ENCODE measurements at places on chromosomes 2 and 18. TPM values are rescaled to one million over a fixed set of nuclear protein-coding genes. Genes with fewer than 3 reads are reported as not detected.

NDUFAF7 gene
- 36.8 TPM for total RNA-seq

RAX gene
- not detected for total RNA-seq

NCKAP5 gene
- total RNA-seq, result not detected

ZAP70 gene
- 419 TPM for total RNA-seq

DSC3 gene
- total RNA-seq, result not detected

WIPF1 gene
- 483 TPM for total RNA-seq

DTNB gene
- 42.1 TPM for total RNA-seq

C2orf78 gene
- total RNA-seq, result not detected

RDH14 gene
- total RNA-seq, result 19.1 TPM

CFAP221 gene
- total RNA-seq, result not detected

IL36B gene
- total RNA-seq, result not detected

SNTG2 gene
- total RNA-seq, result 0.96 TPM

SLC11A1 gene
- 1.3 TPM for total RNA-seq

RNF144A gene
- 34.3 TPM for total RNA-seq

GPR75 gene
- total RNA-seq, result 3.1 TPM

RAMP1 gene
- total RNA-seq, result not detected

EFEMP1 gene
- total RNA-seq, result not detected

TRPM8 gene
- total RNA-seq, result not detected

LYPD6 gene
- not detected for total RNA-seq

REG3A gene
- total RNA-seq, result not detected

MAP3K19 gene
- total RNA-seq, result not detected

RIT2 gene
- not detected for total RNA-seq

GKN1 gene
- total RNA-seq, result not detected

SERPINB10 gene
- total RNA-seq, result not detected

ALPG gene
- total RNA-seq, result not detected

ARID5A gene
- 80.0 TPM for total RNA-seq

CFC1 gene
- total RNA-seq, result not detected

IL36RN gene
- not detected for total RNA-seq

MEP1B gene
- total RNA-seq, result not detected

LANCL1 gene
- 30.2 TPM for total RNA-seq

SPDYA gene
- 4.9 TPM for total RNA-seq

PROKR1 gene
- total RNA-seq, result not detected

CRYBA2 gene
- not detected for total RNA-seq

IRS1 gene
- total RNA-seq, result 2.2 TPM

NTSR2 gene
- not detected for total RNA-seq

EHBP1 gene
- total RNA-seq, result 26.8 TPM

IL18RAP gene
- total RNA-seq, result 6.5 TPM

NOL4 gene
- total RNA-seq, result not detected

LYPD6B gene
- total RNA-seq, result not detected

ITPRIPL1 gene
- total RNA-seq, result 11.7 TPM

FAHD2B gene
- 21.2 TPM for total RNA-seq

CCDC148 gene
- total RNA-seq, result not detected

LRP1B gene
- not detected for total RNA-seq

GPR45 gene
- total RNA-seq, result not detected

SIX3 gene
- not detected for total RNA-seq
